Esophagus squamous epithelium (tissue), 5 donors: ENCODE measurements at places on chromosomes 5 and 9.

DNA sequence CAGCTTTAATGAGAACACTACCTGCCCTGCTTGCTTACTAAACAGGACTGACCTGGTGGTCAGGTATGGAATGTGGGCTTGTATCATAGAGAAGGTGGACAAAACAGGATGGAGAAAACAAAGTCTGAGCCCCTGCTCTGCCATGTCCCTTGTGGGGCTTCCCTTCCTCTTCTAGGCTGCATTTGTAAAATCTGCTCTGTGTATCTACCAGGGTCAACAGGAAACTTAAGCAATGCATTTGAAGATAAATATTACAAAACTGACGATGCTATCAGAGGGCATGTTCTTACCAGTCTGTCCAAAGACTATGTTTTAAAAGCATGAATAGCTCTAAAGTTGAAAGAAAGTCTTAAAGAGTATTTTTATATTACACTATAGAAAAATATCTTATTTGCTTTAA lies 228.7 kb downstream of the DCP2 start:
- DNase-seq, result no peak

- no peak for DNase-seq
Measured at GRCh38 chr9:87243602-87244001, 254.1 kb upstream of the DAPK1 start.

DNA sequence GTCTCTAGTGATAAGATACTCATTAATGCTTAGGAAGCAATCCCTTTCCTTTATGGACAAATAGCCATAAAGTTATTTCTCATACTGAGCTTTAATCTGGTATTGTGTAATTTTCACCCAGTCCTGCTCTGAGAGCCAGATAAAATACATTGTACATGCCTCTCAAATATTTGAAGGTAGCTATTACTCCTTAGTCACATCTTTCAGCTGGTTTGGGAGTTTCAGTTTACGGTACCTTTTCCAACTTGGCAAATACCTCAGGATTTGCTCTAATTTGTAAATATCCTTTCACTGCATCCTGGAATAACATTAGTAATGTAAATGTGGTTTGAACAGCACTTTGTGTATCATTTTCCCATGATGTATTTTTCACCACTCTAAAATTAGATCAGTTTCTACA lies 47.4 kb downstream of the ABHD17B start:
- DNase-seq, result no peak

- no peak for DNase-seq
Measured at GRCh38 chr5:68149189-68149588, 66.4 kb upstream of the PIK3R1 start.

DNA sequence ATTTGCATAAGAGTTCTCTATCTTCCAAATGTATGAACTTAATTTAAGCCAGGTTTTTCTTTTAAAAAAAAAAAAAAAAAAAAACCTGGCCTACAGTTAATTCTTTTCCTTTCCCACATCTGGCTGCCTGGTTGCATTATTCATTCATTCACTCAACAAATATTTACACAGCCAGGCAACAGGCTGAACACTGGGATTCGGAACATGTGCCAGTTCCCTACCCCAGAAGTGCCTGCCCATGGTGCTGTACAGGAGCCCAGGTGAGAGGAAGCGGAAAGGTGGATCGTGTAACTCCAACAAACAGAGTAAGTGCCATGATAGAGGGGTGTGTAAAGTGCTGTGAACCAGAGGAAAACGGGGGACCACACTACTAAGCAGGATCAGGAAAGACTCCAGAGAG lies 93.6 kb downstream of the CDK5RAP2 start:
- no peak for DNase-seq
